ENCODE measurements at places on chromosomes 13 and 19.

DNA sequence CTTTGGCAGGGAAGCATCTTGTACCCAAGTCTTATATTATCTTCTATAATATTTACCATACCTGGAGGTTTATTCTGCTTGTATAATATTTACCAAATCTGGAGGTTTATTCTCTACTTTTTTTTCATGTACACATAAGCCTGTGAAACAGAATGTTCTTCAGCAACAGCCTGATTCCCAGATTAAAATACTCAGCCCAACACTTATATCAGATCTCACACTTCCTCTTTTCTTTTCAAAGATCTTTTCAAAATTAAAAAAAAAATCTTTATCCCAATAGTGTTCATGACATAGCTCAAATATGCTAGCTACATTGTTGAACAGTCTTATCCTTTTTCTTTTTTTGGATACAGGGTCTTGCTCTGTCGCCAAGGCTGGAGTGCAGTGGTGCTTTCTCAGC is 300.7 kb downstream of the LMO7 start:
- DNase-seq, result no peak

- DNase-seq, result no peak
Observed at GRCh38 chr13:44431150-44431549, 57.5 kb downstream of the SERP2 start.

DNA sequence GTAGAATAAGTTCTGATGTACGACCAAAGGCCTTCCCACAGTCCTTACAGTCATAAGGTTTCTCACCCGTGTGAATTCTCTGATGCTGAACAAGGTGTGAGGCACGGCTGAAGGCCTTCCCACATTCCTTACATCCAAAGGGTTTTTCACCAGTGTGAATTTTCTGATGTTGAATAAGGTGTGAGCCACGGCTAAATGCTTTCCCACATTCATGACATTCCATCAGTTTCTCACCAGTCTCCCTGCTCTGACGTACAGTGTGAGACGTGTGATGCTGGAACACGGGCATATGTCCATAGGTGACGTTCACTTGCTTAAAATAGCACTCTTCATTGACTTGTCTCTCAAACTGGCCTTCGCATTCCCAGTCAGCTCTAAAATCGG is 31.0 kb upstream of the COX7A1 start:
- DNase-seq, result no peak

GRCh38 chr19:58381460-58382212 is 806 bp upstream of the ZNF837 start:
- DNase-seq, result no peak

DNA sequence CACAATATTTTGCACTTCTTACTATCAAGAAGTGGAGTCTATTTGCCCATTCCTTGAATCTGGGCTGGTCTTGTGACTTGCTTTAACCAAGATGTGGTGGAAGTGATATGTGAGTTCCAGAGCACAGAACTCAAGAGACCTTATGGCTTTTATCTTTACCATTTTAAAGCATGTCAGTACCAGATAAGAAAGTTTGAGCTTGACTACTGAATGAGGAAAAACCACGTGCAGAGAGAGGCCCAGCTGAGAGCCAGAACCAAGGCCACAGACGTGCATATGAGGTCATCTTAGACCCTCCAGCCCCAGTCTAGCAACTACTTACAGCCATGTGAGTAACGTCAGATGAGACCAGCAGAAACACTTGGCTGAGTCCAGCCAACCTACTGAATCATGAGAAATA is 6.3 kb upstream of the CDK8 start:
- no peak for DNase-seq

DNA sequence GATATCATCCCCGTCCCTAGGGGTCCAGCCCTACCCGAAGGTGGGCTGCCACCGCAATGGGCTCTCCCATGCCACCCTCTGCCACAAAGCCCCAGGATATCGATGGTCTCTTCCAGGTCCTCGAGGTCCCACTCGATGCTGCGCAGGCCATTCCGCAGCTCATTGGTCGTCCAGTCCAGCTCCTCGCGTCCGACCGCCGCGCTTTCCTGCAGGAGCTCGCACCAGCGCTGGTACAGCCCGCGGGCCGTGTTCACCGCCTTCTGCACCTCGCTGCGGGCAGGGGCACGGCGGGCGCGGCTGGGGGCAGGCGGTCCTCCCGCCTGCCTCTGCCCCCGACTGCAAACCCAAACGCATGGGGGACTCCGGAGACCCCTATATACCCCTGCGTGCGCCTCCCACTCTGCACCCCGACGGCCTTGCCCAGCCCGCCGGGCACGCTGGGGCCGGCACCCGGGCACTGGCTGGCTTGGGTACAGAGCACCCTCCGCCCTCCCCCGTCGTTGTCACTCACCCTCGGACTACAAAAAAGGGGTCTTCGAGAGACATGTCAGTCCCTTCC is 468 bp downstream of the STX10 start:
- DNase-seq, result peak; percentile 65

DNA sequence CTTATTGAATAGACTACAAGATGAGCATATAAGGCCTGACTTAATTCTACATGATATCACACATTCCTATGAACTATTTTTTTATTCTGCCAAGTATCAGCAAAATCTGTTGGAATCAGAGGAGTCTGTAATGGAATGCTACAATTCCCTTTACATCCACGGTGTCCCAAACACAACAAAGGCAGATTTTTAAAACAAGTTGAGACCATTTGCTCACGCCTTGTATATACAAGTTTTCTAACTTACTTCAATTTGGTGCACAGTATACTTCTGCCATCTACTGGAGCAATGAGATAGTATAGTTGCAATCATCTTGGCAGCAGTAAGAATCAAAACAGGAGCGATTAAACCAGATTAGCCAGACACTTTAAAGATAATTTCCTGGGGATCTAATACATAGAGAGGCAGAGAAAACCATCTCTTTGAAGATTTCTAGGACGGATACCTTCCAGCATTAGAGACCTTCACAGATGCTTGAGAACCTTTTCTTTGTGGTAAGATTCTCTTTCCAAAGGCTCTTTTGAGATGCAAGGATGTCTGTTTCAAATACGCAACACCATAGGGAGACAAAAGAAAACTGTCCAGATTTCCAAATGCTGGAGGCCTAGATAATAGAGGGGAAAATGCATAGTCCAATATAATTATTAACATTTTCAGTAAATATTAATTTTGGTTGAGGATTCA is 302.0 kb upstream of the MIR17HG start:
- no peak for DNase-seq

GRCh38 chr19:18233224-18233825 is 7.1 kb upstream of the PDE4C start:
- DNase-seq, result peak; percentile 55

DNA sequence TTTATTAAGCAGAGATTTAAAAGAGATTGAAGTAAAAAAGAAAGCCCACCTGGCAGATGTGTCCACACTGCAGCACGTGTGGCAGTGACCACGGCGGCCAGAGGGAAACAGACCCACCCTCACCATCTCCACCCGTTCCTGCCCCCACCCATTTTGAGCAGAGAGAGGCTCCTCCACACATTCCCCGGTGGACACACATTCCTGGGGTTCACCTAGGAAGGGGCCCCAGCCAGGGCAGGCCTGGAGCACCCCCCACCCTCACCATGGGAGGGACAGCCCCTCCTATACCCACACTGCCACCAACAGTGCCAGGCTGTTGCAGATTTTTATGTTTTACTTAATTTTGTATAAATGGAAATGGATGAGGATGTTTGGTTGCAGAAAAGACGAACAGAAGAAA is 54.9 kb downstream of the SLC7A9 start:
- DNase-seq, result no peak

GRCh38 chr13:45339399-45339798 is 1.6 kb downstream of the TPT1 start:
- DNase-seq, result no peak

GRCh38 chr13:30654430-30654829 is 36.7 kb downstream of the USPL1 start:
- no peak for DNase-seq

DNA sequence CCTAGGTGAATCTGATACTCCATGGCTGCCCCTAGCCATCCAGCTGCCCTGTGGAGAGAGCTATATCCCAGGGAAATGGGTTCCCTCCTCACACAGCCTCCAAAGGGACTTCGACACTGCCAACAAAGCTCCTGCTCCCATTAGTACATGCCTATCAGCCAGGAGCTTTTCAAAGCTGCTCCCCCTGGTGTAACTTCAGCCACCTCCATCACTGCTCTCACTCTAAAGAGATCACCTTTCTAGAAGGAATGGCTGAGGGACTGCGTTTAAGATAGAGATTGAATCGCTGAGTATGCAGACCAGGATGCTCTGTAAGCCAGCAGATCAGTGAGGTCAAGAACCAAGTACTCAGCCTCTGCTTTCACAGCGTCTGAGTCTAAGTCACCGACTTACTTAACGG is 213.7 kb downstream of the NALCN start:
- no peak for DNase-seq

GRCh38 chr19:1884719-1885334 is 469 bp downstream of the ABHD17A start:
- DNase-seq, result peak; percentile 43

DNA sequence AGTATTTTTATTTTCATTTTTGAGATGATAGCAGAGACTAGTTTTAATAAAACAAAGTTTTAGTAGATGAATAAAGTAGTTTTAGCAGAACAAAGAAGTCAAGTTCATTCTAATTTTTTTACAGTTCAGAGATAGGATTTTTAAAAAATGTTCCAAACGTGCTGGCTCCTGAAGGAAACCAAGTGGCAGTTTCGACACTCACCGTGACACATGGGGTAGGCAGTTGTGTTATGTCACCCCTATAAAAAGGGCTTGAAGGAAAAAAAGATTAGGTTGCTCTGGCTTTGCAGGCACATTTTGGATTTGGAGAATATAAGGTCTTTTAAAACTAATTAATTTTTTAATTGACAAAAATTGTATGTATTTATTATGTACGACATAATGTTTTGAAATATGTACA is 305.2 kb downstream of the NDFIP2 start:
- DNase-seq, result no peak

DNA sequence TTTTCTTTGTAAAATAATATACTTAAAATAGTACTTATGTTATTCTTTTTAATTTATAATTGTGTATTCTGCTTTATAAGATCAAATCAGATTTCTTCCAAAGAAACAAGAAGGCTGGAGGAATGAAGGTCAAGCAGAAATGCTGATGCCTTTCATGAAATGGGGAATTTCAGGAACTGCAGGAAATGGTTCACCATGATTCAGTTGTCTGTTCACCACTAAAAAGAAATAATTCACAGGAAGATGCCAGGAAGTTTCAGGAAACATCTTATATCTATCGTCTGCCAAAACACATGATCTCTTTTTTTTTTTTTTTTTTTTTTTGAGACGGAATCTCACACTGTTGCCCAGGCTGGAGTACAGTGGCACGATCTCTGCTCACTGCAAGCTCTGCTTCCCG is 15.7 kb upstream of the SCEL start:
- no peak for DNase-seq

DNA sequence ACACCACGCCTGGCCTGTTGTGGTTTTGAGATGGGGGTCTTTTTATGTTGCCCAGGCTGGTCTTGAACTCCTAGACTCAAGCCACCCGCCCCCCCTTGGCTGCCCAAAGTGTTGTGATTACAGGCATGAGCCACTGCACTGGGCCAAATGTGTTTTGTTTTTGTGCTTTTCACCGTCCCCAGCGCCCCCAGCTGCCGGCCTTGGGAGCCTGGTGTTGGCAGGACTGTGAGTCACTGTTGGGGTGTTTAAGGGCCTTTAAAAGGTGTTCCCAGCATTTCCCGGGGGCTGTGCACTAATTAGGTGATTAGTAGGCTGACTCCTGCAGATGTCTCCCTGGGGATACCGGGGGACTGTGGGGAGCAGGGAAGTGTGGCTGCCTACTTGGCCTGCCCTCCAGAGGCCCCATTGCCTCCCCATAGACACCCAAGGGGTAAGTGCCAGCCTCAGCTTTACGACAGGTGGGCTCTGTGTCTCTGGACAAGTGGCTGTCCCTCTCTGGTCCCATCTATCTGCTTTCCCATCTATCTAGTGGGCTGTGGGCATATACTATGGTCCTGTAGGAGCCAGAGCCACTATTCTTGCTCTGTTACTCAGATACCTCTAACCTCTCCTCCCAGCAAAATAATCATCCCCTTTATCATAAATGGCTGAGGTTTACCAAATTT is 11.8 kb upstream of the TLE5 start:
- peak; percentile 39 for DNase-seq

DNA sequence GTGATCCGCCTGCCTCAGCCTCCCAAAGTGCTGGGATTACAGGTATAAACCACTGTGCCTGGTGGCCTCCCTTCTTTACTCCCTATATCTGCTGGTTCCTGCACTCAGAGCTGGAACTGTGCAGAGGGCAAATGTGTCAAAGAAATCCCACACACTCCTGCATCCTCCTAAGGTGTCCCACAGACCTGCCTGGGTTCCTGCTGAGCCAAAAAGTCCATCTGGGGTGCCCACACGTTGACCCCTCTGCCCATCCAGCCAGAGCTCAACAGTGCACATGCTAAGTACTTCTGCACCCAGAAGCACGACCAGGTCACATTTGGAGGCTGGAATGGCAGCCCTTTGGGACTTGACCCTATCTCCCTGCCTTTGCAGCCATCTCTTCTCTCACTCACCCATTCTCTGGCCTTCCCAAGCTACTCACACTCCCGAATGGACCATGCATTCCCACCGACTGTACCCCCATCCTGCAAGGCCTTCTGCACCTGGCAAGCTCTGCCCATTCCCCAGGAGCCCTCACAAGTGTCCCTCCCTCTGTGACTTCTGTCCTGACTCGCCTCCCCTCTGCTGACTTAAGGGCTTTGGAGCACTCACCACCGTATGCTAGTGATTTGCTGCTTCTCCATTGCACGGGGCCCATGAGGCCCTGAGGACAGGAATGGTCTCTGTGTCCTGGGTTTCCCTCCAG is 152.1 kb downstream of the KCTD15 start:
- DNase-seq, result no peak

GRCh38 chr13:66446413-66446812 is 783.7 kb downstream of the PCDH9 start:
- DNase-seq, result no peak

- no peak for DNase-seq
Observed at GRCh38 chr13:60379837-60380565, 17.0 kb upstream of the TDRD3 start.

DNA sequence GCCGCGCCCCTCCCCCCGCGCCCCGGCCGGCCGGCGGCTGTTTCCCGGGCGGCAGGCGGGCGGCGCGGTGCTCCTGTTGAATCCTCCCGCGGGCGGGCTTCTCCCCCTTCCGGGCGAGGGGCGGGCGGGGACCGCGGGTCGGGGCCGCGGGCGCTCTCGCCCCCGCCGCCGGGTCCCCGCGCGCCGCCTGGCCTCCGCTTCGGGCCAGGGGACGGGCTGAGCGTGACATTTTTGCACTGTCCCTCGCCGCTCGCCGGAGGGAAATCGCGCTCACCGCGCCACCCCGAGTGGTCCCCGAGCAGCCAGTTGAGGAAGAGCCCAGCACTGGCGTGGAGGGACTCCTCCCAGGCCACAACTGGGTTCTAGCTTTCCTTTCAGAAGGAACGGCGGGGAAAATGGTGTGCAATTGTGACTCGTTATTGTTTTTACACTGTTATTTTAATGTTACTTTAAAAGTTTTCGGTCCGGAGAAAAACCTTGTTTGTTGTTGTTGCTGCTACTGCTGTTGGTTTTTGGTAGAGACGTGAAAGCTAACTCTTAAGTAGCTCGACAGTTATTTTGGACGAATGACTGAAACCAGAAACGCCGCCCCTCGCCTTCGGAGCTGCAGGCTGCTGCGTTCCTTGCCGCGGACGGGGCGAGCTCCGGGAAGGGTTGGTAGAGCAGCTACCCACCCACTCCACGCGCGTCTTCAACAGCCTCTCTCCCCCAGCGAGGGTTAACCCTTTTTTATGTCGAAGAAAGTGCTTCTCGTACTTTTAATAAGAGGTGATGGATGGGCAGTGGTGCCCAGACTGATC is 959 bp downstream of the PDS5B start:
- DNase-seq, result peak; percentile 72
